ENCODE measurements at places on chromosomes 12 and 14.

- no peak for DNase-seq
These were observed 34.7 kb upstream of the AP4S1 start for GRCh38 chr14:30990770-30991169.

GRCh38 chr12:107779077-107779831 lies 4.8 kb downstream of the ASCL4 start:
- no peak for DNase-seq

- DNase-seq, result peak; percentile 28
These were observed 42.8 kb downstream of the SLC8B1 start for GRCh38 chr12:113292091-113292490.

GRCh38 chr12:51028813-51029150 lies 2.6 kb upstream of the SLC11A2 start:
- no peak for DNase-seq

GRCh38 chr12:93134893-93135285 lies 205.8 kb upstream of the EEA1 start:
- DNase-seq, result no peak

Data from psoas muscle (tissue), 8 donors.